ENCODE measurements at places on chromosomes 2 and 18.

GRCh38 chr2:16613539-16614011 is 52.1 kb downstream of the CYRIA start:
- peak; percentile 40 for DNase-seq

DNA sequence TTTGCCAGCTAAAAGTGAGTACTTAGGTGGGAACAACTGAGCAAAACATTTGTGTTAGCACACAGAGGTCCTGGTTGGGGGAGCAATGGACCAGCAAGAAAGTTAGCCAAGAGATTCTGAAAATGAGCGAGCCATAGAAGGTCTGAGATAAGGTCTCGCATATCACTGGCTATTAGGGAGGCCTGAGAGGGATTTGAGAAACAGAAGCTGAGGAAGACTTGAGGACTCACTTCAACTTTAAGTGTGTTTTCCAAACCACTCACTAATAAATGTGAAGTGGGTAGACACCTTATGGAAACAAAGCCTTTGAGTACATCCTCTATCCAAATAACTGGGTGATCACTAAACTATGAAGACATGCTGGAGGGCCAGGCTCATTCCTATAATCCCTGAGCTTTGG is 958.5 kb downstream of the DPP10 start:
- no peak for DNase-seq

GRCh38 chr2:175006281-175006680 is 1.1 kb upstream of the CHN1 start:
- DNase-seq = no peak

DNA sequence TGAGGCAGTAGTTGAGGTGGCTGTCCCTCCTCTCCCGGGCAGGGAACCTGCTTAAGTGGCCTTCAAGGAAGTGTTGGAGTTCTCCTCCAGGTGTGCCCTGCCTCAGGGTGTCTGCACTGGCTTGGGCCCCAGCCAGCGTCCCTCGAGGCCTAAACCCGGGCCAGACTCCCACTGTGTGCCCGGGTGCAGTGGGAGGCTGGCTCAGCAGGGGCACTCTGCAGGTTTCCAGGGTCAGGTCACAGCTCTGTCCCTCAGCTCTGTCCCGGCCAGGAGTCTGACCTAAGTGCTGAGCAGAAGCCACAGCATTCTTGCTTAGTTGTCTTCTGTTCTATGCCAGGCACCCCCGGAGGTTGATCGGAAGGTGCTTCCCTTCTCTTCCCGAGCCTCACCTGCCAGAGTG is 69.0 kb upstream of the OTOS start:
- DNase-seq = no peak

DNA sequence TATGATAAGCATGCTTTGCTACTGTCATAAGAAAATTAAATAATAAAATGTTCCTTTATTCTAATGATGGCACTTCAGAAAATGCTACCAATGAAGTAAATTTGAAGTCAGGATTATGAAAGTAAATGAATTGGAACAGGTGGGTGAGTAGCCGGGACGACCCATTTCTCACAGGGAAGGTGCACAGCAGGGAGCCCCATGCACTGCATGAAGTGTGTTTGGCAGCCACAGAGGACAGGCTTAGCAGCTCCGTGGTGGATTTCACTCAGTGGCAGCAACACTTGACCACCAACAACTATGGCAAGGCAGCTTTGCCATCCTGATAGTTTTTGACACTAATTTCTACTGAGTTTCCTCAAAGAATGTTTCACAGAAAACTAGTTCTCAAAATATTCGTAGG is 146.3 kb downstream of the ATL2 start:
- no peak for DNase-seq

DNA sequence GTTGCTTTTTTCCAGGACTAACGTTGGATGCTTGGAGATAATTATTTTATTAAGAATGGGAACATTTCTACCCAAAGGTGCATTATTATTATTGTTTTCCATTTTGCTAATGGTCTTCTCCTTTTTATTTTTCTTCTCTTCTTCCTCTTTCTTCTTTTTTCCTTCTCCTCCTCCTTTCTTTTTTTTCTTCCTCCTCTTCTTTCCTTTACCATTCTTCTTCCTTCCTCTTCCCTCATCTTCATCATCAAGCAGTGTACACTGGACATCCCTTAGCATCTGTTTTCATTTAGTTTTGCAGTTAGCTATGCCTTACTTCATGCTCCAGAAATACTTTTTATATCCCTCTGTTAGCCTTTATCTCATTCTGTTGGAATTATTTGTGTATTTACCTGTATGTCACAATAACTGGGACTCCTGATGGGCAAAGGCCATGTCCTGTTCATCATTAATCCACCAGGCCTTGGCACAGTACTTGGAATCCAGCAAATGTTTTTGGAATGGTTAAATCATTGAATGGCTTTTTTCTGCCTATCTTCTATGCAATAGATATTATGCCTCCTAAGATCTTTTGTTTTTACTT is 162.7 kb downstream of the CAMKMT start:
- no peak for DNase-seq

DNA sequence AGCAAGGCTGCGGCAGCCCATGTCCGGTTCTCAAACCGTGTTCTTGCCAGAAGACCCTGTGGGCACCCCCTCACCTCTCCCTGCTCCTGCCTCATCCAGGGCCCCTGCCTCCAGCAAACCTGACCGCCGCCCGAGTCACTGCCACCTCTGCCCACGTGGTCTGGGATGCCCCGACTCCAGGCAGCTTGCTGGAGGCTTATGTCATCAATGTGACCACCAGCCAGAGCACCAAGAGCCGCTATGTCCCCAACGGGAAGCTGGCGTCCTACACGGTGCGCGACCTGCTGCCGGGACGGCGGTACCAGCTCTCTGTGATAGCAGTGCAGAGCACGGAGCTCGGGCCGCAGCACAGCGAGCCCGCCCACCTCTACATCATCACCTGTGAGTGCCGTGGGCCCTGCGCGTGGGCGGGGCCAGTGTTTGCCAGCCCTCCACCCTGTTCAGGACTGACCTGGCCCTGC is 32.2 kb downstream of the MTERF4 start:
- DNase-seq = no peak

GRCh38 chr2:25043241-25043867 is 1.5 kb downstream of the EFR3B start:
- no peak for DNase-seq

GRCh38 chr18:53417003-53417402 is 807.5 kb downstream of the MBD2 start:
- no peak for DNase-seq

- peak; percentile 35 for DNase-seq
Measured at GRCh38 chr2:148906124-148906523, 31.1 kb downstream of the KIF5C start.

- DNase-seq = no peak
Measured at GRCh38 chr2:144498277-144498676, 21.6 kb downstream of the ZEB2 start.

DNA sequence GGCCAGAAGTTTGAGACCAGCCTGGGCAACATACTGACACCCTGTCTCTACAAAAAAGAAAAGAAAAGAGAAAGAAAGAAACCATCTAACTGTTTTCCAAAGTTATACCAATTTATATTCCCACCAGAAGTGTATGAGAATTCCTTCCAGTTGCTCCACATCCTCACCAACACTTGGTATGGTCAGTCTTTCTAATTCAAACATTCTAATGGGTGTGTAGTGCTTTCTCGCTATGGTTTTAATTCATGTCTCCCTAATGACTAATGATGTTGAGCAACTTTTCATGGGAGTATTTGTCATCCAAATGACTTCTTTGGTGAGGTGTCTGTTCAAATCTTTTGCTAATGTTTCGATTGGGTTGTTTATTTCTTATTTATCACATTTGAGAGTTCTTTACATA is 10.5 kb upstream of the B3GNT7 start:
- no peak for DNase-seq

DNA sequence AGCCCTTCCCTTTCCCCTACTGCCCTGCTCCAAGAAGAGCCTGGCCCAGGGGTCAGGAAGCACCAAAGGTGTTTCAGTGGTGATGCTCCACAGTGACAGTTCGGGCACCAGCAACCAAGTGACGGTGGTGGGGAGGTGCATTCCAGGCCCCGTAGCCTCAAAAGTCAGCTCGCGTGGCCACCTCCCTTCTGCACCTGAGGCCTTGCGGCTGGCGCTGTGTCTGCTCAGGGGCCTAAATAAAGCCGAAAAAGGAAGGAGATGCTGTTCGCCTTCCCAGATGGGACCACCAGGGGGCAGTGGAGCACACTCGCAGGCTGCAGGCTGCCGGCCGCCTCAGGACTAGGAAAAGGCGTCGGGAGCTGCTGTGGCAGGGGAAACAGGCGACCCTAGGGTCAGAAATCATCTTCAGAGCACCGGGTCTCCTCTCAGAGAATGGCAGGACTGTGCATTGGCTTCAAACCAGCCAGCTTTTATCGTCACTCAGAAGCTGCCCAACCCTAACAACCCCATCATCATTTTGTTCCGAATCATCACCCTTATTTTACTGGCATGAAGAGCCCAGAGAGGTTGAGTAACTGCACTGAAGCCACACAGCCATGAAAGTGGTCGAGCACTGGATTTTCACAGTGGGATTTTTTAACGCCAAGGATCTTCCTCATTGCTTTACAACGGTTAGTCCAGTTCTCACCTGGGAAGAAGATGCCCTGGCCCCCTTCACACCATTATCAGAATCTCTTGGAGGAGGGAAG is 213.0 kb upstream of the CELF4 start:
- peak; percentile 30 for DNase-seq

DNA sequence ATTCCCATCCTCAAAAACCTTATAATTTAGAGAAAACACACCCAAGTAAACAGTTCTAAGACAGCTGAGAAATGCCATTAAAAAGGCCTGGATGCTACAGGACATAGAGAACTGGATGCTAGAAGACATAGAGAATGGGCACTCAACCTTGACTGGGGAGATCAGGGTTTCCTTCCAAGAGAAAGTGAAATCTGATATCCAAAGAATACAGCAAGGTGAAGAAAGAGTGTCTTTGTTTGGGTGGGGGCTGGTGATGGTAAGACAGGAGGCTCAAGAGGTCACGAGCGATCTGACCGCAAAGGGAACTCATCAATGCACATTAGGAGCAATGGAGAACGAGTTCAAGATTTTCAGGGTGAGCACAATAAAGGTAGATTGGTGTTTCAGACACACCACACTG is 31.6 kb downstream of the EPB41L3 start:
- peak; percentile 20 for DNase-seq

- no peak for DNase-seq
Measured at GRCh38 chr2:84832772-84833461, 48.0 kb downstream of the TRABD2A start.

DNA sequence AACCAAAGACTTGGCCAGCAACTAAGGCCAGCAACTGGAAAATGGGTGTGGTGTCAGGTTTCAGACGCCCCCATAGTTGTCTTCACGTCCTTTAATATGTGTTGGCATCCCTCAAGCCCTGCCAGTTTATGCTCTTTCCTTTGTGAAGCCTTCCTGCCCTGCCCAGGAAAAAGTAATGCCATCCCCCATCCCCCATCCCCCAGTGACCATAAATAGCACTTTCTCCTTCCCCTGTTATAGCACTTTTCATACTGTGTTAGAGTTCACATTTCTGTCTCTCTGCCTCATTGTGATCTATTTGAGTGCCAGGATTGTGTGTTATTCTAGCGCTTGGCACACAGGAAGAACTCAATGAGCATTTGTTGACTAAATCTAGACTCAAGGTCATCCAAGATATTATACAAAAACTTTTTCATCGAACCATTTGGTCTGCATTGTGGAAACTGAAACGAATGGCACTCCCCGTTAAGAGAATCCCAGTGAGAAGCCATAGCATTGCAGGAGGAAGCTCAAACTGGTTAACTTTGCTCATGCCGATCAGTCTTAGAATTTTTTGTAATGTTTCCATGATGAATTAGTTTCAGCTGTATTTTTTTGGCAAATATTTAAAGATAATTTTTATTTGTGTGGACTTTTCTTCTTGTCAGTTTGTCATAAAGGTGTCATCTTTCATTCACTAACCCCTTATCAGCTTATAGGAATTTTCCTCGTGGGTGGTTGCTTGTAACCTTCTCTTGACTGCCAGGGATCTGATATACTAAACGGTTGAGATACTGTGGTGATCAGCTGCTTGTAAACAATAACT is 15.7 kb downstream of the CRIM1 start:
- DNase-seq = no peak

DNA sequence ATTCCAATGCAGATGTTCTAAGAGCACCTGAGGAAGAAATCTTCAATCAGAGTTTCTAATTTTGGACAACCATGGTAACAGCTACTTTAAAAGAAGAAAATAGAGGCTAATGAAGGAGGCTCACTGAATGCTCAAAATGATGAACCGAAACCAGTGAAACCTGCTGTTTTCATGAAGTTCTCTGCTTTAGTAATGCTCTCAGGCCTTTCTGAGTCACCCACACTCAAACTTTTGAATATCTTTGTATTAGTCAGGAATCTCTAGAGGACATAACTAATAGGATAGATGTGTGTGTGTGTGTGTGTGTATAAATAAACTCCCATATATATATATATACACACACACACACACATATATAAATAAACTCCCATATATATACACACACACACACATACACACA is 76.9 kb upstream of the RIT2 start:
- DNase-seq = no peak

DNA sequence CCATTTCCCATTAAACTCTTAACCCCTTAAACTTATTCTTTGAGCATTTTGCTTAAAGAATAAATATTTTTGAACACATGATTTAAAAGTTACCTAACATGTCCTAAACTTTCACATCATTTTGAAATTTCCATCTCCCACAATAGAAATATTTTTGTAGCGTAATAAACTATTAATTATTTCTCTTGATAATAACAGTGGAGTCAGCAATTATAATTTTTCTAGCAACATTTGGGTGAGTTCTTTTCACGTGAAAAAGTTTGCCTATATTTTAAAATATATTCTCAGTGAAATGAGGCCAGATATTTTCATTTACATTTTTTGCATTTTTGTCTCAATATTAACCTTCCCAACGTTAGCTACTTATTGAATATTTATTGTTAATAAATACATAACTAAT is 320.4 kb upstream of the CRIM1 start:
- no peak for DNase-seq

GRCh38 chr2:178923546-178923945 is 116.3 kb upstream of the TTN start:
- DNase-seq = no peak

DNA sequence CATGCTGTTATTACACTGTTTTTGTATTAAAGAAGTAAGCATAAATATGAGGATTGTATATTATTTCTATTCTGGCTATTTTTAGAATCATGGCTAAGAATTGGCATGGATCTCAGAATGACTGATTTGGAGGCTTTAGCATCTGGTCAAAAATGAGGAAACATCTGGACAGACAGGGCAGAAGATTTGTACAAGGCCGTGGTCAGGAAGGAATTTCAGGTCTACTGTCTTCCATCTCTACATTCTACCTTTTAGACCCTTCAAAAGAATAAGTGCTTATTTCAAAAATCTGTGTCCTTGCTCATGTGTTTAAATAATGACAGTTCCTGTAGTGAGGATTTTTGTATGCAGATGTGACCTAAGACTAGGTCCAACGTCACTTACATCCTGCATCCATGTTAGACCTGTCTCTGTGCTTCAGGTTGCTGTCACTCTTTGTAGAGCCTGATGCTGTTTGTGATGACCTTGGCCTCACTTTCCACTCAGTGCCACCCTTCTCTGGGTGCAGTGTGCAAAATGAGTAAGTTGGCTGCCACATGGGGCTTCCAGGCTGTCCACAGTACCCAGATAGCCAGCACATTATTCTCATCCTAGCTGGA is 54.7 kb upstream of the B3GNT2 start:
- no peak for DNase-seq

Data from COLO829 (cell line).